HCEC 1CT (cell line): ENCODE measurements at places on chromosomes 3 and 15.

DNA sequence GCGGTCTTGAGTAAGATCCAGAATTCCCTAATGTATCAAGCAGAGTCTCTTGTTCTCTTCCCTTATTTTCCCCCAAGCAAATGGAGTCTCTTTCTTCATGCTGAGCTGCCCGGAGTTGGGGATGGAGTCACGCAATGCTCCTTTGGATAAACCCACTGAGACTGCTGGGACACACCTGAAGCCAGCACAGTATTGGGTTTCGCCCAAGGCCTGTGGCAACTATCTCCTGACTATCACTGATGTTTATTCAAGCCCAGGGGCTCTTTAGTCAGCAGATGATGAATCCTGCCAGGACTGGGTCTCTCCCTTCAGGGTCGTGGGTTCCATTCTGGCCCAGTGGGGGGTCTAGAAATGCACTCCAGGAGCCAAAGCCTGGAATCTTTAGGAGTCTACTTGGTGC is 11.3 kb downstream of the USF3 start:
- DNase-seq: no peak

GRCh38 chr3:140768941-140769340 is 91.1 kb downstream of the TRIM42 start:
- DNase-seq: no peak

DNA sequence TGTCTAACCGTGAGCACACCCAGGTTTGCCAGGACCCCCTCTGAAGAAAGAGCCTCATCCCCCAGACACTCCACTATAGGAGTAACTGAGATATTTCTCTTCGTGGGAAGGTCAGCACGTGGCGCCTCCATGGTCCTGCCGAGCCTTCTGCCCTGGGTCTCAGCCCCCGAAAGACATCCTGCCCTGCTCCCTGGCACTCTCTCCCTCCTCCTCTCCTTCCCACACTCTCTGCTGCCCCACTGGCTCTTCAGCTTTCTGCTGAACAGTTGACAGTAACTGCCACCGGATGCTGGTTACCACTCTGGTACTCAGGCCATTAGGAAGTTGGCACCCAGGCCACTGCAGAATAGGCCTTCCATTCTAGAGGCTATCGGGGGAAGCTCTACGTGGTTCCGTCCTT is 185.2 kb downstream of the UACA start:
- DNase-seq: no peak

DNA sequence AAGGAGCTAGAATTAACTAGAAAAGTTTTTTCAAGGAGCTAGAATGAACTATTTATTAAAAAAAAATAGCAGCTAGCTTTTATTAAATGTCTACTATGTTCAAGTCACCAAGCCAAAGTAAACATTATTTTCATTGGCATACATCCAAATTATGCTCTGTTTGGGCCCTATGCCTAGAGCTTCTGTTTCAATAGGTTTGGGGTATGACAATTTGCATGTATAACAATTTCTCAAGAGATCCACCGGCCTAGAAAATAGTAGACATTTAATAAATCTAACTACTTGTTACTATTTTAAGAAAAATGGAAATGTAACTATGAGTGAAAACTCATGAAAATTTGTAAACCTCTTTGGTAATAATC is 8.0 kb downstream of the GABRR3 start:
- no peak for DNase-seq

DNA sequence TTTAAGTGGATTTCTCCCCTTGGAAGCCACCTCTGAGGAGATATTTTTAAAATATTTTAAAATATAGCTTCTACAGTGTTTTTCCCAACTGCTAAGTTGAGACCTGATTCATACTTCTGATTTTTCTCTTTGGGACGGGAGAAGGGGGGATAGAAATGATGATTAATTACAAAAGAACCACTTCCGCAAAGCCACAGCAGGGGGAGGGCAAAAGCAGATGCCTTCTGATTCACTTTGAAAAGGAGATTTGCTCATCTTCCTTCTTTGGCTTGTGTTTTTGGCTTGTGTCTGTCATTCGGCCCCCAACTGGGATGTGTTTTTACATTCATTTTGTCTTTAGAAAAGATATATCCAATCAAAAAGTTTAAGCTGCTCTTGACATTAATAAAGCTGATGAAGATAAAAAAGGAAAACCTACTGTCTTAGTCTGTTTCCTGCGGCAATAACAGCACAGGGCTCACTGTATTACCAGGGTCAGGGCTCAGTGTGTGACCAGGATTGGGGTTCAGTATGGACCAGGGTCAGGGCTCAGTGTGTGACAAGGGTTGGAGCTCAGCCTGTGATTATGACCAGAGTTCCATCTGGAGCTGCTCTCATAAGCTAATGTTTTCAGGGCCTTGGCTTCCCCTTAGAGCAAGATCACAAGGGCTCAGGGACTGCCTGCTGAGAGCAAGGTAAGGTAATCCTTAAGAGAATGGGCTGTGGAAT is 223.2 kb downstream of the MTHFS start:
- peak; percentile 87 for DNase-seq

DNA sequence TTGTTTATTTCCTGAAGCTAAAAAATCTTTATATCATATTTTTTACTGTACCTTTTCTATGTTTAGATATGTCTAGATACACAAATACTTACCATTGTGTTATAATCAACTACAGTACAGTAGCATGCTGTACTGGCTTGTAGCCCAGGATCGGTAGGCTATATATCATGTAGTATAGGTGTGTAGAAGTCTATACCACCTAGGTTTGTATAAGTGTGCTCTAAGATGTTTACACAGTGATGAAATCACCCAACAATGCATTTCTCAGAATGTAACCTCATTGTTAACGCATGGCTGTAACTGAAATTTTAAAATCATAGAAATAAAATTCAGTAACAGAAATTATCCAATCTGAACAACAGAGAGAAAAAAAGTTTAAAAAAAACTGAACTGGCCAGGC is 43.2 kb downstream of the EIF3J start:
- no peak for DNase-seq
